IMR-90 (cell line): ENCODE measurements at places on chromosomes 7 and 10. TPM values are rescaled to one million over a fixed set of nuclear protein-coding genes. Genes with fewer than 3 reads are reported as not detected.

GRCh38 chr7:106485031-106485551 is 175.9 kb downstream of the CCDC71L start:
- DNase-seq = peak; percentile 91
- H3K4me3 ChIP-seq = no peak overlapping the region
- H3K4me1 ChIP-seq = peaks cover 21% of the 10 kb centered on the region
- no peaks in the 10 kb centered on the region for H3K27me3 ChIP-seq
- H3K36me3 ChIP-seq = no peaks in the 10 kb centered on the region

DNA sequence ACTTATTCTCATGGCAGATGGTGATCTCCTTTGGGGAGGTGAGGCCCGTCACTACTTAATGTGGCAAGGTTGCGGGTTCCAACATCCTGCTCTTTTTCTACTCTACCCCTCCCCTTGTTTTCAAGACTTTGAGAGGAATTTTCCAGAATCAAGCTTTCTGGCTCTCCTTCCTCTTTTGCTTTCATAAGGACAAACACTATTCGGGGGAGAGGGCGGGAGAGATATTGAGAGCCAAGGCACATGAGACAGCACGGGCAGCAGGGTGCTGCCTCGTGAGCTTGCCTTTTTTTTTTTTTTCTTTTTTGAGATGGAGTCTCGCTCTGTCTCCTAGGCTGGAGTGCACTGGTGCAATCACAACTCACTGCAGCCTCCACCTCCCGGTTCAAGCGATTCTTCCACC is 6.9 kb upstream of the PFKFB3 start:
- H3K36me3 ChIP-seq = no peaks in the 10 kb centered on the region
- H3K27me3 ChIP-seq = no peaks in the 10 kb centered on the region
- peaks cover 25% of the 10 kb centered on the region for H3K4me1 ChIP-seq
- H3K4me3 ChIP-seq = no peak overlapping the region
- no peak for DNase-seq

The SDK1 gene
- 1.1 and 1.6 TPM in 2 replicates for total RNA-seq

The RABGEF1 gene
- 56.6 and 62.8 TPM in 2 replicates for total RNA-seq

The PIP gene
- total RNA-seq = not detected in 2 replicates
